ENCODE measurements at places on chromosomes 6 and 20.

DNA sequence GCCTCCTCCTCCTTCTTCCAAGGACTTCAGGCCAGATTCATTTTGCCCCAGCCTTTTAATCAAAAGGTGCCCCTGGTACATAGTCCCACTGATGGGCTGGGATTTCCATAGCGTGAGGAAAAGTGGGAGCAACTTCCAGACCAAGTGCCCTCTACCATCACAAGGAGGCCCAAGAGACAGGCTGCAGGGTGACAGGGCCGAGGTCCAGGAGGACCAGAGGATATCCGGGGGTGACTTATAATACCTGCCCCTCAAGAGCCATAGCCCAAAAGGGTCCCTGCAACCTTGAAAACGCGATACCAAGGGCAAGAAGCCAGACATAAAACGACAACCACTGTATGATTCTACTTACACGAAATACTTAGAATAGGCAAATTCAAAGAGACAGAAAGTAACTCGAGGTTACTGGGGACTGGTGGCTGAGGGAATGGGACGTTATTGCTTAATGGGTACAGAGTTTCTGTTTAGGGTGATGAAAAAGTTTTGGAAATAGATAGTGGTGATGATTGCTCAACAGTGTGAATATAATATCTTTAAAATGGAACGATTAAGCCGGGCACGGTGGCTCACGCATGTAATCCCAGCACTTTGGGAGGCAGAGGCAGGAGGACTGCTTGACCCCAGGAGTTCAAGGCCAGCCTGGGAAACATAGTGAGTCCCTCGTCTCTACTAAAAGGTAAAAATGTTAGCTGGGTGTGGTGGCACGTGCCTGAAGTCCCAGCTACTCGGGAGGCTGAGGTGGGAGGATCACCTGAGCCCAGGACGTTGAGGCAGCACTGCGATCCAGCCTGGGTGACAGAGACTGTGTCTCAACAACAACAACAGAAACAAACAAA lies 71.9 kb downstream of the NOL4L start:
- DNase-seq, result no peak

DNA sequence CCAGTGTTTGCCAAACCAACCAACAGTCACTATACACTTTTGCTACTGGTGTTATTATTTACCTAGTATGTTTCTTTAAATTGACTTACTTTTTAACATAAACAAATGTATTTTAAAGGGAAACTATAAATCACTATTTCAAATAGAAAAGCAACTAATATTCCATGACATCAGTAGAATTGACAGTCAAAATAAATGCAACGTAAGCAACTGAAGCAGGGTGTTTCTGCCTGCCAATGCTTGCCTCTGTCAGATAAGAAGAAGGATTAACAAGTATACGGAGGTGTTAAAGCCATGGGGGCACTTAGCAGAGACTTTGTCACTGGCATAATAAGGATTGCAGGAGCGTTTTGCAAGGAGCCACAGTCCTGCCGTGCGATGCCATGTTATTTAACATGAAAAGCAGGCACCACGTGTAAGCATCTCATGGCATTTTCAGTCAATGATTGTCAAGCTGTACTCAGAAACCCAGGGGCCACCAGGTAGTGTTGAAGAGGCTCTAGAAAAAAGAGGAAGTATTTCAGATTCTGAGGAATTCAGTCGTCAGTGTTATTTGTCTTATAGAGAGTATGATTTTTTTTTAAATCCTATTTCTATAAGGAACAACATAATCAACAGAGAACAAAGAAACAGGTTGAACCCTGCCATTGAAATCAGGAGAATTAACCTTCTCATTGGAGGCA lies 131.7 kb downstream of the BFSP1 start:
- no peak for DNase-seq

DNA sequence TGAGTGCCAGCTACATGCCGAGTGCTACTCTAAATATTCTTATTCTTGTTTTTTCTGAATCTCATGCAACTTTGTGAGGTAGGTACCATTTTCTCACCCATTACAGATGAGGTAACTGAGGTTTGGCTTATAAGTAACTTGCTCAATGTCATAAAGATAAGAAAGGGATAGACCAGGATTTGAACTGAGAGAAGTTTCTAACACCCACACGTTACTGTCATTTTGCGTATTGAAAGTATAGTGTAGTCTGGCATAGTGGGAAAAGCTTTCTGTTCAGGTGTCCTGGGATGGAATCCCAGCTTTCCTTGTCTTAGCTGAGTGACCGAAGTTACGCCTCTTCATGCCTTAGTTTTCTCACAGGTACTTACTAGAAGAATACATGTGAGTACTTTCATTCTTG lies 50.5 kb downstream of the HIVEP1 start:
- no peak for DNase-seq

DNA sequence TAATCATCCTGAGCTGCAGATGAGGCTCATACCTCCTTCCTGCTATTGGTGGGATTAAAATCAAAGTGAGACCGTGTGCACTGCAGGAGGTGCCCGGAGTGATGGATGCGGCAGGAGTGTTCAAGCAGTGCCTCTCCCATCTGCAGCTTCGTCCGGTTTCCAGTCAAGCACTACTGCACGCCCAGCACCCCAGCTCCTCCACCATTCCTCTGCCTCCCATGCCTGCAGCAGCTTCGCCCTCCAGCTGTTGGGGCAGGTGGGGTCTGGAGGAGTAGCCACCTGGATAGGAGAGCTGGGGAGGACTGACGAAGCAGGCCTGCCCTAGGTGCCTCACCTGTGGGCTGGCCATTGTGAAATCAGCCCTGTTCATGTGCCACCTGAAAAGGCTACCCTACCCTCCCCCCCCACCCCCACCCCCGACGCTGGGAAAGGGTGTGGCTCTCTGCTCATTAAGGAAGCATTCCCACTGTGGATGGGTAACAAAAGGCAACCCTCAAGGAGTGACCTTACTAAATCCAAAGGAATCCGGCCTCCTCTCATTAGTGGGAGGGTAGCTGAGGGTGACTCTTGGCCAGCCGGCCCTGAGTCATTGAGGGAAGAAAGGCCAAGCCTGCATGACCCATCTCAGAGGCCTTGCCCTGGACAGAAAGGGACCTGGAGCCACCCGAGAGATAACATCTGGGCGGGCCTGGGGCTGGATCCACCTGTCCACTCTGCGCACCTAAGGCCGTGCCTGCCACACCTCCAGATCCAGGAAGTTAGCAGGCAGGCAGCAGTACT lies 115.9 kb upstream of the ARMC2 start:
- DNase-seq, result no peak

DNA sequence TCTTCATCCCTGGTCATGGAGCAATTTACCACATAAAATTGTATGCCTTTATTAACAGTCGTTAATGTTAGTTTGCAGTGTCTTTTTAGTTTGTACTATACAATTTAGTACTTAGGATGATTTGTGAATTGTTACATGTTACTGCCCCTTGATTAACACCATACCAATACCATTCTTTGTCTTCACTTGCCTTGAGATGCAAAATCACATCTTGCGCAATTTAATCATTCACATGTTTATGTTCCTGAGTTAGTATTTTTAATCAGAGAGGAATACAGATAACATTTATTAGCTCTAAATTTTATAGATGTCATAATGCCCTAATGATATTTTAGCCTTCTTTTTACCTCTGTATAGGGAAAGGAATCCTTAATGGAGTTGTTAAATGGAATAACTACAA lies 114.1 kb downstream of the SCAF8 start:
- no peak for DNase-seq

GRCh38 chr6:135759831-135760230 lies 91.7 kb upstream of the PDE7B start:
- no peak for DNase-seq

GRCh38 chr6:15483060-15483459 lies 179.8 kb downstream of the DTNBP1 start:
- DNase-seq, result no peak

GRCh38 chr6:28896505-28897368 lies 27.0 kb downstream of the TRIM27 start:
- DNase-seq, result peak; percentile 90

GRCh38 chr20:36929691-36930090 lies 21.8 kb downstream of the SAMHD1 start:
- no peak for DNase-seq

GRCh38 chr6:31170600-31170881 lies at the start of gene POU5F1:
POU5F1 (minus strand) TSS chr6:31170682; CDS start chr6:31170620, 62 bp downstream.
- no peak for DNase-seq

DNA sequence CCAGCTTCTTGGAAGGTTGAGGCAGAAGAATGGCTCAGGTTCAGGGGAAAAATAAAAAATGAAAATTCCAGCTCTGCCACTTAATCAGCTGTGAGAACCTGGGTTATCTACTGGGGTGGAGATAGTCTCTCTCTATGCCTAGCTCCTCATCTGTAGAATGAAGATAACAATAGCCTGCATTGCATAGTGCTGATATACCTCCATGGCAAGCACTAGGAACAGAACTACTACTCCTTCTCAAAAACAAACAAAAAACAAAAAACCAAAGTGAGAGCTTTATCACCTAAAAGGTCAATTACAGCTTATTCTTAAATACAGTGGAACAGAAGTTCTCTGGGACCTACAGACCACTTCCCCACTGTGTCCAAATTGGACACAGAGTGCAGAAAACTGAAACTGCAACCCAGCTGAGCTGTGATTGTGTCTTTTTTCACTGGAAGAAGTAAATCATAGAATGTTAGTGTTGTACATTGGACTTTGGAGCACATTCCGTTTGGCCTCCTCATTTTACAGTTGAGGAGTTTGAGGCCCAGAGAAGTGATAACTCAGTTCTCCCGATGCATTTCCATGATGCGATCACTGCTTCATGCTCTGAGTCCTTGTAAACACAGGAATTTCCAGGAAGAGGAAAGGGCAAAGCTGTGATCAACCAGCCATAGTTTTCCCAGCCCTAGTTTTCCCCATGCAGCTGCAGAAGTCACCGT lies 23.3 kb downstream of the MTFR2 start:
- no peak for DNase-seq

- DNase-seq, result no peak
These were observed 30.4 kb upstream of the AHI1 start for GRCh38 chr6:135527960-135528249.

- DNase-seq, result no peak
These were observed 283.9 kb downstream of the TBC1D7 start for GRCh38 chr6:13044390-13044789.

DNA sequence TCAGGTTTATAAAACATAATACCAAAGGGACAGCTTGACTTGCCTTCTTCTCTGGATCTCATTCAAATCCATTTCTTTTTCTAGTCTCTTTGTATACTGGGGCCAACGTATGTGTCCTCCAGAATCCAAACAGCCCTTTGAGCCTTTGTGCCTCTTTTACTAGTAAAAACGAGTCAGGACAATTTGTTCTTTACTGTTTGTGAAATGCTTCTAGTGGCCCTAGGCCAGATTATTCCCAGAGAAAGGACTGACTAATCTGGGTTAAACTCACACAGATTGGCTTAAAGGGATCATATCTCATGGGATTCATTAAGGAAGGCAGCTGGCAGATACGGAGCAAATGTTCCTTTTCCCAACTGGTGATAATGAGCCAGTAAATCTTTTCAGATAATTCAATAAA lies 32.1 kb upstream of the MANEA start:
- DNase-seq, result no peak

- DNase-seq, result no peak
These were observed 41.4 kb downstream of the HLA-F start for GRCh38 chr6:29764422-29765196.

- no peak for DNase-seq
These were observed 158.0 kb upstream of the TCF21 start for GRCh38 chr6:133730881-133731280.

DNA sequence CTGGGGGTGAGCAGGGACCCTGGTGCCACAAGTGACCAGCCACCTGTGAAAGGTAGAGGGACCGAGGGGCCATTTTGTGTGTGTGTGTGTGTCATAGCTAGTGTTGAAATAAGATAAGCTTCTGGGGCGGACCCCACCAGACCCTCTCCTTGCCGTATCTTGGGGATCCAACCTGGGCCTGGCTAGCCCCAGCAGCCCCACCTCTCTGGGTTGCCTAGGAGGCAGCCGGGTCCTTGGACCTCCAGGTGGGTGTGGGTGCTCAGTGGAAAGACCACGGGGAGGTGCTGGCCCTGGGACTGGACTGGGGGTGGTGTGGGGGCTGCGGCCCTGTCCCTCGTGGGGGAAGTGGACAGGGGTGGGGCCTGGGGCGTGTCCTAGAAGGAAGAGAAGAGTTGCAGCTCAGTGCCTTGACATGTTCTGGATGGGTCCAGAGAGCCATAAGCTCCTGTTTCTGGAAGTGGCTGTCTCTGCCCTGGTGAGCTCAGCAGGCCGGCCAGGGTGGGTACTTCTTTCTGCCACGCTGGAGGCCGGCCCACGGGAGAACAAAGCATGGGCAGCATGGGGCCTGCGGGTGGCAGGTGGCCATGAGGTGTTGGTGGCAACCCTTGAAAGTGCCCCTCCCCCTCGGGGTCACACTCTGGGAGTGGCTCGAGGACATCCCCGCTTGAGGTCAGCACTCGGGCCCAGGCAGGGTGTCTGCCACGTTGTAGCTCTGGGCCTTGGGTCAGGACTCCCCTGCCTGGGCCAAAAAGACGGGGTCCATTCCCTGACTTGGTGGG lies 8.4 kb downstream of the RBBP8NL start:
- DNase-seq, result no peak

DNA sequence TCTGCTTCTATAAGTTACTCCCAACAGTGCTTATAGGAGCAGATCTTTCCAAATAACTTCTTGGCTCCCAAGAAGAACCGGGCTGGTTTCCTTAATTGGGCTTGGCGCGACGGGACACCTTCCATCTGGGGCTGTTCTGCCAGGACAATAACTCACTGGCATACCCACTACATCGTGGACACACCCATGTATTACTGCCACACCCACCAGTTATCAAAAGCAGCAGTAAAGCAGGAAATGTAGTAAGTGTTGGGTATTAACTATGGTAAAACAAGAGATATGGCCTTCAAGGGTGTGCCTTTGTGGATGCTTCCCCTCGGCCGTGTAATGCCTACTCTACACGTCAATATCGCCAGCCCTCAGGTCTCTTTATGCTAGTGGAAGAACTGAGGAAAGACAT lies 24.7 kb downstream of the CNKSR3 start:
- DNase-seq, result no peak

DNA sequence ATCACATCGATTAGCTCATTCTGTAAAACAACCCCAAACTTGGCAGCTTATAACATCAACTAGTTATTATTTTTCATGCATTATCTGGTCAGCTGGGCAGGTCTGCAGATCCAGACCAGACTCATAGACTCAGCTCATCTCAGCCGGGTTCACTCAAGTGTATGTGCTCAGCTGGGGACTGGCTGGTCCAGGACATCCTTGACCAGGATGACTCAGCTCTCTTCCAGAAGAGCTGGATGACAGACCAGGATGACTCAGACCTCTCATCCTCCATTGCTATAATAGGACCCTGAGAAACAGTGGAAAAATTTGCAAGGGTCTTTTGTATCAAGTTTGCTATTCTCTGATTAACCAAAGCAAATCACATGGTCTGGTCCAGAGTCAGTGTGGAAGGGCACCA lies 312.5 kb upstream of the PLCB4 start:
- no peak for DNase-seq

- DNase-seq, result no peak
These were observed 67.9 kb downstream of the KIF13A start for GRCh38 chr6:17919496-17919895.

DNA sequence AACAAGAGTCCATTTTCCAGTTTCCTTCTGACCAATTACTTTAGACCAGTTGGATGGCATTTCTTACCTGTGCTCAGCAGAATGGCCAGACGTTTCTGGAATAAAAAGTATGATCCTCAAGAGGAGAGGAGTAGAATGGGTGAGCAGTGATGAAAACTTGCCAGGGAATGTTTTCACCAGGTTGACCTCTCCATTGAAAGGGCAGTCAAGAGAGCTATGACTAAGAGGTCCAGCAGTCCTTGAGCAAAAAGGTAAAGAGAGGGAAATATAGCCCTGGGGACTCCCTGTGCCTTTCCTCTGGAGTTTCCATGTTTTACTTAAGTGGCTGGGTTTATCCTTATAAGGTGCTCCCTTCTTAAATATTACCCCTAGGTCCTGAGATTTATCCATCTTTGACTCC lies 210.9 kb downstream of the TBX18 start:
- no peak for DNase-seq

Measured in Kasumi-1 (cell line).